A549 treated with DMSO at 1 μM for 4 hours (cell line): ENCODE measurements at places on chromosomes 12 and 14. TPM values are rescaled to one million over a fixed set of nuclear protein-coding genes. Genes with fewer than 3 reads are reported as not detected.

The STAC3 gene
- total RNA-seq, result 0.16 to 0.57 TPM (median 0.27 TPM) in 5 replicates

The GPR84 gene
- total RNA-seq, result 0.15 TPM in 1 of 5 replicates, not detected in the others

The APOLD1 gene
- total RNA-seq, result 0.19 to 0.67 TPM (median 0.26 TPM) in 5 replicates

The MIP gene
- 0.15 to 0.30 TPM in 2 of 5 replicates, not detected in the others for total RNA-seq
